Activated CD4-positive, alpha-beta memory T cell treated with anti-CD3 and anti-CD28 coated beads, Interleukin-2, amount 10 ng/mL, durations not matched to agents 7 days and 5 days (primary cell): ENCODE measurements at places on chromosomes 5 and 9.

DNA sequence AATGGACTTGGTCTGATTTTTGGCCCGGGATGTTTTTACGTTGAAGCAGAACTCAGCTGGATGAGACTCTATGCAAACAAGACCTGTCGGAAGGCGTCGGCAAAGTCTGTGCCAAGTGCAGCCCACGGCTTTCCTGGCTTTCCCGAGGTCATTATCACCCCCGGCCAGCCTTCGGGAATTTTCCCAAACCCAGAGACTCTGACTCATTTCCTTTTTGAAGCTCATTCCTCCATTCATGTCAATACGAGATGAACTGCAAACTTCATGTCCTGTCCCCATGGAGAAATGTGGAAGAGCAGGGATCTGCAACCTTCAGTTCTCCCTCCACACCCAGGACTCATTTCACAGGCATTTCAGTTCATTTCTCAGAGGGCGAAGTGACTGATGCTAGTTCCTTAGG lies 95.3 kb downstream of the IRX2 start:
- no peak overlapping the region for H3K27ac ChIP-seq
- H3K27me3 ChIP-seq = no peaks in the 10 kb centered on the region
- no peaks in the 10 kb centered on the region for H3K36me3 ChIP-seq
- DNase-seq = no peak
- no peaks in the 10 kb centered on the region for H3K4me1 ChIP-seq

DNA sequence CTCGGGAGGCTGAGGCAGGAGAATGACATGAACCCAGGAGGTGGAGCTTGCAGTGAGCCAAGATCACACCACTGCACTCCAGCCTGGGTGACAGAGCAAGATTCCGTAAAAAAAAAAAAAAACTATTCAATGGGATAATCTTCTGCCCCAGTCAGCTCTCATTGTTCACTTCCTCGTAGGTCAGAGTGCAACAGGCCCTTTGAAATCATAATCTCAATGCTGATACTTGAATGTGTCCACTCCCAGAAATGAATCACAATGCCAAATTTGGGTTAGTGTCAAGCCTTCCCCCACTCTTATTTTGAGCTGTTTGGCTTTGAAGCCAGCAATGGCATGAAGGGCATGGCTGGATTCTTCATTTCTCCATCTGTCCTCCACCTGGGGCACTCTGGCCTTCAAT lies 610.3 kb upstream of the KLF4 start:
- H3K27ac ChIP-seq = no peak overlapping the region
- no peaks in the 10 kb centered on the region for H3K27me3 ChIP-seq
- no peaks in the 10 kb centered on the region for H3K36me3 ChIP-seq
- no peaks in the 10 kb centered on the region for H3K4me1 ChIP-seq
- DNase-seq = no peak
- H3K4me3 ChIP-seq = no peak overlapping the region

GRCh38 chr9:116002624-116003023 lies 151.0 kb upstream of the PAPPA start:
- H3K27me3 ChIP-seq = no peaks in the 10 kb centered on the region
- H3K4me1 ChIP-seq = no peaks in the 10 kb centered on the region
- DNase-seq = no peak
- H3K36me3 ChIP-seq = no peaks in the 10 kb centered on the region
- H3K27ac ChIP-seq = no peak overlapping the region

GRCh38 chr9:87500491-87501270 lies 3.0 kb downstream of the DAPK1 start:
- no peak for DNase-seq
- H3K4me3 ChIP-seq = no peak overlapping the region
- H3K36me3 ChIP-seq = no peaks in the 10 kb centered on the region
- H3K27ac ChIP-seq = no peak overlapping the region
